Effector CD8-positive, alpha-beta T cell (primary cell): ENCODE measurements at places on chromosomes 4 and X.

DNA sequence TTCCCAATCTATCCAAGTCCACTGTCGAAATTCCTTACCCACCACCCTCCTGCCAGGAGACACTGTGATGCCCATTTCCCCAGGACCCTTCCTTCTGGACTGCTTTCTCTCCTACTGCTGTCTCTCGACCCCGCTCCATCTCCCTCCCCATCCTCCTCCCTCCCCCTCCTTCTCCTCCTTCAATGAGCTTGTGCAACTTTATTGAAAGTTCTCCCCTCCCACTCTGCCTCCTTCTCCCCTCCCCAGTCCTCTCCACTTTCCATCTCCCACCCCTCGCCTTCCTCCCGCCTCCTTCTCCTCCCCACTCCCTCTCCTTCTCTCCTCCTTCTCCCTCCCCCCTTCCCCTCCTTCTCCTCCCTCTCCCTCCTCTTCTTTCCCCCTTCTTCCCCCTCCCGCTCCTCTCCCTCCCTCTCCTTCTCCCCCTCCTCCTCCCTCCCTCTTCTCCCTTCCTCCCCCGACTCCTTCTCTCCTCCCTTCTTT is 116.6 kb upstream of the FAT1 start:
- DNase-seq: no peak

DNA sequence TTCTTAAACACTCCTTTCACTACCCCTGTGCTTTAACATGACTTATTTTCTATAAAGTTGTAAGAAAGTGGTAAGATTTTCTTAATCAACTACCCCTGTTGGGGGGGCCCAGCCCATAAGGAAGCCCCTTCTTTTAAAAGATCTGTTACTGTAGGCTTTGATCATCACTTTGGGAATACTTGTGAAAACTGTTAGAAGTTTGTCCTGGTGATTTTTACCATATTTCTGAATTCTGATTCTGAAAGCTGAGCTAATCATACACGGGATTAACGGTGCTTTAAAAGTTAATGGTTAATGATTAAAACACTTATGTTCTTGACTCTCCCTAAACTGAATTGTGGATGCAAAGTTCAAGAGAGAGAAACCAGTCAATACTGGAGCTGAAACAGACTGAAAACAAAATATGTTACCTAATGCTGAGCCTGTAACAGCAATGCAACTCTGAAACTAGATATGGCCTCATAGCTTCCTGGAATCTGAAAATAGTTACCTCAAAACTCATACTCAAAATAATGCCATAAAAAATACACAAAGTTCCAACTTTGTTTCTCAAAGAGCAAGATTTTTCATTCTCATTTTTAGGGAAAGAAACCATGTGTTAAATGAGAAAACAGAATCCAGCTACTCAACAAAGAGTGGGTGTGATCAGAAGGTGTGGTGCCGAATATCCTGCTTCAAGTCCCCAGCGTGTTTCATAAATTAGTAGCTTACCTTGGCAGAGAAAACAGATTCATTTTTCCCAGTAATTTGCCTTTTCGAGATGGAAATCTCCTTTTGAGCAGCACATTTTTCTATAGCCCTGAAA is 31.6 kb downstream of the ADH7 start:
- no peak for DNase-seq

- DNase-seq: no peak
These were observed 68.8 kb downstream of the MAML3 start for GRCh38 chr4:140085062-140085622.

- no peak for DNase-seq
These were observed 354.9 kb downstream of the DHRSX start for GRCh38 chrX:2145692-2146367.

DNA sequence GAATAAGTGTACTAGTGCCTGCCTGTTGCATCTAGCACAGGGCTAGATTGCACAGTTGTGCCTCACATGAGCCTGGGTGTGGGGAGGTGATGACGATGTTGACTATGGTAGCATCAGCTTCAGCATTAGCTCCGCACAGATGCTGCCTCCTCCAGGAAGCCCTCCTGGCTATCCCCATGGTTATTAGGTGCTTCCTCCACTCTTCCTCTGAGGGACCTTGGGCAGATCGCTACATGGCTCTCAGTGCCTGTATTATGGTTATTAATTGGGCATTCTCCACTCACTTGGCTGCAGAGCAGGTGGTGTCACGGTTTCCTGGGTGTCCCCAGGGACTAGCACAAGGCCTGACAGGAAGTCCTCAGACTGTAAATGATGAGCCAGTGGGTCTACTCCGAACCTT is 325.6 kb downstream of the ARHGAP10 start:
- DNase-seq: no peak

DNA sequence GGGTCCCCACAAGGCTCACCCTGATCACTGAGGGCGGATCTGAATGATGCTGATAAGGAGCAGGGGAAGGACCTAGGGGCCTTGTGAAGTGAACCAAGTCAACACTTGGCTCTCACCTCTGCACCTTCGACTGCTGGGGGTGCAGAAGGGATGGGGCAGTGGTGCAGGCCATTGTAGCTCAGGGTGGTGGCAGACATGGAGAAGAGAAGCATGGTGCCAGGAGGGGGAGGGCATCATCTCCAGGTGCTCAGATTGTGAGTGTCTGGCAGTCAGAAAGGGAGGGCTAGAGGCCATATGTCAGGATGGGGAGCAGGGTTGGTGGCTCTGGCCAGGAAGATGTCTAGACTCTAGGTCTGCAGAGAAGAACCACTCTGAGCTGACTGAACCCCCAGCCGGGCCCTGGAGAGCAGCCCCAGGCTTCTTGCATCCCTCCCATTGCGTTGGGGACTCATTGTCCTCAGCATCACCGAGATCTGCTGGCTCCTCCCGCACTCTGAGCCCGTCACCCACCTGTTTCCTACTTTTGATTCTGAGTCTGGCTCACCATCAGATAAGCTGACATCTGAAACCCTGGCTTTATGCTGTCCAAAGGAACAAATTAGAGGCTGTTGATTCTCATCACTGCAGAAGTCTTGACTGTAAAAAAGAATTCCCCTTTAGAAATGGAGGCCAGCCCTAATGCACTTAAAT is 3.8 kb downstream of the APLN start:
- DNase-seq: no peak

DNA sequence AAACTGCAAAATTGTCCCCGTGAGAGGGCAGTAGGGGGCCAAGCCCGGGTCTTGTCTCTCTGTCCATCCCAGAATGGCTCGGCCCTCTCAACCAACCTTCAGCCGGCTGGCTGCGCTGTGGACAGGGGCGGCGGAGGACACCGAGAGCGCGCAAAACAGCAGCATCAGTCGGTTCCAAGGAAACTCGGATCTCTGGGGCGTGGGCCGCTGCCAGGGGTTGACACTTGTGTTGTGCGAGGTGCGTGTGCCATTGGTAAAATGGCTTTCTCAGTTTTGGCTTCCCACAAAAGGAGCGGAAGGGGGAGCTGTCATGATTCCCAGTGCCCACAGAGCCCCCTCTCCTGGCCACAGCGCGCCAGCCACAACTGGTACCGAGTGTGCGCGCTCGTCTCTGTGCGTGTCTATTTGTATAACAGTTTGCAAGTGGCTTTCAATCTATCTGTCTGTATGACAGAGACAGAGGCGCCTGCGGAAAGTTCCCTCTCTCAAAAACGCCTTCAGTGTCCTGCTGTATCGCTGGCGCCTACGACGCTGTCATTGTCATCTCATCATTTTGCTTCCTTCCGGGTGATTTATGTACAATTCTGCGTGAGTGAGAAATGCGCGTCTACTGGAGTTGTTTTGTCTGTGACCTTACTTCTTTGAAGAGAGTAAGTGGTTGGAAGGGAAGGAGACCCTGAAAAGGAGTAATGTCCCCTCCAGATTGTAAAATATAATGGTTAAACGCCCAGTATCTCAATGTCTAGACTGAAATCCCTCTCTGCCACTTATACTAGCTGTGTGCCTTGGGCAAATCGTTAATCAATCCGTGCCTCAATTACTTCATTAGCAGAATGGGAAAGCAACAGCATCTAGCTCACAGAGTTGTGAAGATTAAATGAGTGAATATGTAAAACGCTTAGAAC is 1.8 kb downstream of the DKK2 start:
- DNase-seq: no peak
